ENCODE measurements at places on chromosomes 5 and 9. TPM values are rescaled to one million over a fixed set of nuclear protein-coding genes. Genes with fewer than 3 reads are reported as not detected.

Gene NEK6
- 40.2 TPM for total RNA-seq

Gene PARP8
- total RNA-seq, result 23.1 TPM

Gene GRM6
- not detected for total RNA-seq

Gene FAXDC2
- 32.7 TPM for total RNA-seq

Gene ANKRD34B
- total RNA-seq, result 0.18 TPM
